ENCODE measurements at places on chromosomes 7 and 10.

DNA sequence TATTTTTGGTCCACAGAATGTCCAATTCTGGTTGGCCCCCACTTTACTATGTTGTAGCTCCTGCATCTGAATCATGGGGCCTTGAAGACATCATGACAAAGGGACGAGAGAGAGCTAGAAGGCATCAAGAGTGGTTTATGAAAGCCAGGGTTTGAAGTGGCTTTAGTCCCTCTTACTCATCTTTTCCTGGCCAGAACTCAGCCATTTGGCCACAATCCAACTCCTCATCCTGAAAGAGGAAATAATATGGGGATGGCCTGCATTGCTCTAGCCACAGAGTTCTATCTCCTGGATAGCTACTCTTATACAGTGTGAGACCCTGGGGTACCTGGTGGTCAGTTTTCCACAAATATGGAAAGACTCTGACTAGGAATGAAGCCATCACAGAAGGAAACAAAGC lies 418.9 kb downstream of the XPNPEP1 start:
- no peak for DNase-seq

DNA sequence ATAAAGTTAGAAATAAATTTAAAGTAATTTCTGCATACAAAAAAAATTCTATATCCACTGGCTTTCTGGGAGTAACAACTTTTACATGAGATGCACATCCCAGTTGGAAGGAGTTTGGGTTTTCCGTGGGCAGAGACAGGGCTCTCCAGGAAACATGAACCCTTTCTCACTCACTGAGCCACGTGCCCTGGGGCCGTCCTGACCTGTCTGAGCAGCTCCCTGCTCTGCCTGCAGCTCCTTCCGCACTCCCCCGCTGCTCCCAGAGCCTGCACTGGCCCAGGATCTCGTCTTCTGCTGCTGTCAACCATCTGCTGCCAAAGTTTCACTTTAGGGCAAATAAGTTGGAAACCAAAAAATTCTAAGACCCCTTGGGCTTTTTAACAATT lies 169.1 kb downstream of the DIP2C start:
- no peak for DNase-seq

- DNase-seq, result peak; percentile 70
Observed at GRCh38 chr10:30671026-30671616, 41.6 kb upstream of the LYZL2 start.

- DNase-seq, result no peak
Observed at GRCh38 chr7:64872351-64873154, 30.5 kb upstream of the ZNF273 start.

DNA sequence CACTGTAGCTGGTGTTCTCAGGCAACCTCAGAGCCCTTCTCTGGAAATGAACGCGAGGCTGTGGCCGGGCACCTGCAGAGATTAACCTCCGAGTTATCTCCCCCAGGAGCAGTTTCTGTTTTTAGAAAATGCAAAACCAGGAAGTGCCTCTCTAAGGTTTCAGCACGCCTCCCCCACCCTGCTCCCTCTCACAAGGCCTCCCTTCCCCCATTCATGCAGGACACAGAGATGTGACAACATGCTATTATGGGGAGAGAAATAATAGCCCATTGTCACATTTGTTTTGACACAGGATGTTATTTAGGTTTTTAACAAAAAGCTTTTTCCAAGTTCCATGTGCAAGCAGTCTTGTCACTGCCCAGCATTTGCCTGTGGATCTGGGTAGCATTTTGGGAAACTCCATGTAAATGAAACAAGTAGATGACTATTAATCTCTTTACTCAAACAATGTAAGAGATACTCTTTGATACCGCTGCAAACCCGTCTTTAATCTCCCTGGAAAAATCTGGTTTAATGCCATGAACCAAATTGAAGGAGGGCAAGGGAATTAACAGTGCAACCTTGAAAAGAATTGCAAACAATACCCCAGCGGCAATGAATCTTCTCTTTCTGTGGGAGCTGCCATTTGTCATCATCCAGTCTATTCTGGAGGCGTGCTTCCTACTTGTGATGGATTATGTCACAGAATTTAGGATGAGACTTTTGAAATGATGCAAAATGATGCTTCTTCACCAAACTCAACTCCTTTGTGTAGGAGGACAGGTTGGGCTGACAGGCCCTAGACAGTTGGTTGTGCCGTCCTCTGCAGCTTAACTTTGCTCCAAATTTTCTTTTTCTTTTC lies 86.5 kb upstream of the NMT2 start:
- DNase-seq, result no peak

GRCh38 chr10:50469288-50469687 lies 154.5 kb downstream of the SGMS1 start:
- peak; percentile 46 for DNase-seq

- DNase-seq, result no peak
Observed at GRCh38 chr7:30285067-30285535, 704 bp downstream of the ZNRF2 start.

DNA sequence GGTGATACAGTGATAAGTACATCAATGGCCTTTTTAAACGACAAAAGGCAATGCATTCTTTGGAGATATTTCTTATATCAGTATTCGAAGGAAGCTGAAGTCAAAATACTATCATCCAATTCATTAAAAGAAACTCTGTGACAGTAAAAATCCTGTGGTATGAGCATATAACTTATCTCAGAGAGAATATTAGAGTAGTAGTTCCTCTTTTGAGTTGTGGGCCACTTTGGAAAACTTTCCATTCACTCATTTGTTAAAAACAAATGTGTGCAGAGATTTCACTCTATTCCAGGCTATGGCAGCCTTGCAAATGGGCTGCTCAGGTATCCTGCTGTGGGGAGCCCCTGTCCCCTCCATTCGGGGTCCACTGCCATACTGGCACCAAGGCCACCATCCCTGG lies 55.3 kb upstream of the ZNF438 start:
- DNase-seq, result no peak

DNA sequence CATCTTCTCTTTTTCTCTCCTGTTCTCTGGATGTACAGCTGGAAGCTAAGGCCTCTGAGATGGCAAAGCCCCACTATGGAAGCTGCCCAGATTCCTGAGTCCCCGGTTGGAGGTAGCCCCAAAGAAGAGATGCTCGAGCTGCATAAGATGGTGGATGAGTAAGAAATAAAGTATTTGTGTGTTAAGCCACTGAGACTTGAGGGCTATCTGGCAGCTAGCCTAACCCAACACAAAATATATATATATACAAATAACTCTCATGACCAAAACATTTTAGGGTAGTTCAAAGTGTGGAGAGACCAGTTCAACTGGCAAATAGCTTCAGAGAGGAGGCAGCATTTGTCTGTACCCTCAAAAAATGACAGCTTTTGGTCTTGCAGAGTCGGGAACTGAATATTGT lies 72.4 kb upstream of the PDE1C start:
- peak; percentile 45 for DNase-seq

DNA sequence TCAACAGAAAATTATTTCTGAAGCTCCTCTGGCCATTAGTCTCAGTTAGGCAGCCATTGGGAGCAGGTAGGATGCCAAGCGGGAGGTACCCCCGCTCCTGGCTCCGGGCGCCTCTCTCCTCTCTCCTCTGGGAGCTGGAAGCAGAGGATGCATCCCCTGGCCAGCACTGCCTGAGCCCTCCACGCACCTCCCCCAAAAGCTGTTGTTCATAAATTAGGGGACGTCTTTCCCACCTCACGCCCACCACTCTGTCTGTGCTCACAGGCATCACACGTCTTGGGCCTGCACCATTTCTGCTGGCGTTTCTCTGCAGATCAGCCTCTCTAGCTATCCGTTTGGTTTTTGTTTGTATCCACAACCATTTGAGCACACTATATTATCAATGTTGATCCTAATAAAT lies 609.0 kb upstream of the FOXK1 start:
- no peak for DNase-seq

DNA sequence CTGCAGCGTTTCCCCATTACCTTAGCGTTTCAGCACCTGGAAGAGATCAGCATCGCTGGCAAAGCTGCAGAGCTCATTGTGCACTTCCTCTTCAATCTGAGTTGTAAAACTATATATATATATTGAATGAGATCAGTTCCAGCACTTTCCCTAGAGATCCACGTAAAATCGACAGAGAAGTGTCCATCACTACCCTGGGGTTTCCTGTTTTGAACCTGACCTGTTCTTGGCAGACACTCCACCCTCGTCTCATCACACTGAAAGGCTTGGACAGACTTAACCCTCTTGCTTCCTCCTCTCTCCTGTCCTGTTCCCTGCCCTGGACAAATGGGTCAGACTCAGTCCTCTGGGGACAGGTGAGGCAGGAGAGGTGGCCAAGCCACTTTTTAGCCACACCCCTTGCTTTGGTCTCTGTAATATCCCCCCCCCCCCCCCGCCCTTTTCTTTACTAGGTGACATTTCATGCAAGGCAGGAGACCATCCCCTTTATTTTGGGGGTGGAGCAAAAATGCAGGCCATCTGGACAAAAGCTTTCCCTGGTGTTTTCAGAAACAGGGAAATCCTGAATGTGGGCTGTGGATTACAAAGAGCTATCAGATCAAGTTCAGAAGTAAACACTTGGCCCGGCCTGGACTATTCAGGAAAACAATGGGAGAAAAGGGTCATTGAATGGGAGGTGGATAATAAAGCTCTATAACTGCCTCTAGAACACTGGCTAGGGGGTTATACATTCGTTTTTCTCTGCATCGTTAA lies 83.7 kb upstream of the KDM7A start:
- DNase-seq, result no peak

- DNase-seq, result no peak
Observed at GRCh38 chr10:100146398-100146797, 39.4 kb downstream of the ERLIN1 start.

- DNase-seq, result no peak
Observed at GRCh38 chr7:64581926-64582894, 19.3 kb upstream of the ZNF680 start.

- no peak for DNase-seq
Observed at GRCh38 chr10:125442856-125443540, 240.0 kb downstream of the TEX36 start.

- no peak for DNase-seq
Observed at GRCh38 chr7:101535351-101535751, 93.7 kb downstream of the MYL10 start.
